Hindlimb muscle (tissue), 1 donor: ENCODE measurements at places on chromosomes 13 and 19.
A peak's percentile ranks its signal among the peaks of the same experiment; 100 is the strongest.

- DNase-seq = no peak
Observed at GRCh38 chr19:3455393-3455955, 24.9 kb downstream of the SMIM24 start.

- no peak for DNase-seq
Observed at GRCh38 chr13:68152414-68152813, 922.3 kb upstream of the PCDH9 start.

- DNase-seq = no peak
Observed at GRCh38 chr13:46756977-46757376, 40.0 kb downstream of the ESD start.

DNA sequence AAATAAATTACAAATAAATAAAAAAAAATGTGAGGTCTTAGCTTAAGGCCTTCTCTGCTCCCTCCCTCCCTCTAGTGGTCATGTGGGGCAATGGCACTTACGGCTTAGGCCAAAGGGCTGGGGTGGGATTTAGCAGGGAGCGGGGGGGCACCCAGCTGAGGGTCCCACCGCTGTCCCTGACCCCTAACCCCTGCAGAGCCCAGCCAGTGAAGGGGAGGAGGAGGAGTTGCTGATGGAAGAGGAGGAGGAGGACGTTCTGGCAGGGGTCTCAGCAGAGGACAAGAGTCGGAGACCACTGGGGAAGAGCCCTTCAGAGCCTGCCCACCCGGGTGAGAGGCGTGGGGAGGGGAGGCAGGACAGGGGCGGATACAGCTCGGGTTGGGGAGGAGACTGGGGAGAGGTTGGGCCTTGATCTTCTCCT lies 9.3 kb downstream of the MPND start:
- no peak for DNase-seq

- DNase-seq = no peak
Observed at GRCh38 chr19:4260613-4261191, 13.8 kb downstream of the YJU2 start.

DNA sequence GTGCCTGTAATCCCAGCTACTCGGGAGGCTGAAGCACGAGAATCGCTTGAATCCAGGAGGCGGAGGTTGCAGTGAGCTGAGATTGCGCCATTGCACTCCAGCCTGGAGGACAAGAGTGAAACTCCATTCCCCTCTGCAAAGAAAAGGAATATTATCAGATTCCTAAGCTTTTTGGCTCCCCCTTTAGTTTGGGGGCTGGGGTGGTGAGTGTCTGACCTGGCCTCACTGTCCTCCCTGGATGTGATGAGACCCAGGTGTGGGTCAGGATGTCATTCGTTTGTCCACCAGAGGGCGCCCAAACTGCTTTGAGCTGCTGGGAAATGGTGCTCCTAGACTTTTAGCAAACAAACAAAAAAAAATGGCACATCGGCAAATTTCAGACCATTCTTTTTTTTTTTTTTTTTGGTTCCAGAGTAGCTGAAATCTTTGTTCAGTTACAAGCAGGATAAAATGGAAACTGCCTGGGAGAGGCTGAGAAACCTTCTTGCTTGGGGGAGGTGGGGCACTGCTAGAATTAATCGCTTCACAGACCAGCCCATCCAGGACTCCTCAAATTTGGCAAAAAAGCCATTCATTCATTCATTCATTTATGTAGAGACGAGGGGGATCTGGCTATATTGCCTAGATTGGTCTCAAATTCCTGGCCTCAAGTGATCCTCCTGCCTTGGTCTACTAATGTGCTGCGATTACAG lies 29.4 kb downstream of the SPC24 start:
- DNase-seq = peak; percentile 78

GRCh38 chr13:74229242-74229641 lies 95.0 kb upstream of the KLF12 start:
- DNase-seq = no peak

GRCh38 chr13:37263871-37264270 lies 158.4 kb upstream of the CSNK1A1L start:
- no peak for DNase-seq

DNA sequence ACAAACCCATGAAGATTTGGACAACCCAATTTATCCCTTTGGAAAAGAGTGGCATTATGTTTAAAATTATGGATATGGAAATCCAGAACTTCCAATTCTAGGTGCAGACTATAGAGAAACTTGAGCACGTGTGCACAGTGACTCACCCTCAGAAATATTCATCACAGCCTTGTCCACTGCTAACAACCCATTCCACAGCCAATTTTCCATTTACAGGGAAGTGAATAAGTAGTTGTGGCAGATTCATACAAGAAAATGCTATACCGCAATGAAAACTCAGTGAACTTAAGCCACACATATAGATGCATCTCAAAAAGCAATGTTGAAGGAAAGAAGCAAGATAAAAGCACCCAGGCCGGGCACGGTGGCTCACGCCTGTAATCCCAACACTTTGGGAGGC lies 133.3 kb downstream of the USP12 start:
- no peak for DNase-seq

DNA sequence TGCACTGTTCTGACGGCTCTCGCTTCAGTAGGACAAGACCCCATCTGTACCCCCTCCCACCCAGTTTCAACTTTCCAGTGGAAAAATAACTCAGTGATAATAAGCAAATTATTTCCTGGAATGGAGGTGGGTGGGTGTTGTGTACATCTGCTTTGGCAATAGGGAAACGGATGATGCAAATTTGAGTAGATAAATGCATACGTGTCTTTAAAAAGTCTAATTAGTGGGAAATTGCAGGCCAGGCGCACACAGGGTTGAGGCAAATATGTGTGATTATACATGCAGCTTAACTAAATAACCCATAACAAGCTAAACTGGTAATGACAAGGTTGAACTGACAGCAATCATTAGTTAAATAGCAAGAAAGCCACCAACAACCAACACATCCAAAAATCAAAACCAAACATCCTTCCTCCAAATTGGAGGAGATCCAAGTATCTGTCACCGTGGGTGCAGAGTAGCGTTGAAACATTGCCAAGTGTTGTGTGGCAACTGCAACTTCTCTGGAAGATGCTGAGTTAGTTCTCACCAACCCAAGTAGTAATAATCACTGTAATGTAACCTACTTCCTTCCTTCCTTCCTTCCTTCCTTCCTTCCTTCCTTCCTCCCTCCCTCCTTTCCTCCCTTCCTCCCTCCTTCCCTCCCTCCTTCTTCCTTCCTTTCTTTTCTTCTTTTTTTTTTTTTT lies 54.6 kb downstream of the TRPM4 start:
- no peak for DNase-seq

DNA sequence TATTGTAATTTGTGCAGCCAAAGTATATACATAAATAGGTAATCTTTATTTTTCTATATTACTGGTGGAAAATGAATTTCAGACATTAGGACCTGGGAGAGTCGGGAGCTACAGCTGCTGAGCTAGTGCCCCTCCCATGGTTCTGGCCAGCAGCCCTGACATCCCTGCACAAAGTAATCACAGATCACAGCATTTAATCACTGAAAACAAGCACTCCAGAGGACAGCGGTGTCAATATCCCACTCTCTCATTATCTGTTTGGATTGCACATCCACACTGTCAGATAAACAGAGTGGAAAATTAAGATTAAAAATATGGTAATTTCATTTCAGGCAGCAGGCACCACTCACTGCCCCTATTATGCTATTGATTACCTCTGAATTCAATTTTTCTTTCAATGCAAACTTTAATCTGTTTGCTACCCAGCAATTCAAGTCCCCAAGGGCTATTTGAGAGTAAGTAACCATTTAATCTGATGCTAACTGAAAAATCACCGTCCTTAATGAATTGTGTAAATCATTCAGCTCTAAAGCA lies 254.1 kb upstream of the SOX21 start:
- DNase-seq = no peak

- no peak for DNase-seq
Observed at GRCh38 chr19:17748884-17749638, 2.2 kb upstream of the FCHO1 start.

- peak; percentile 69 for DNase-seq
Observed at GRCh38 chr19:13633109-13633508, 126.8 kb upstream of the CACNA1A start.

DNA sequence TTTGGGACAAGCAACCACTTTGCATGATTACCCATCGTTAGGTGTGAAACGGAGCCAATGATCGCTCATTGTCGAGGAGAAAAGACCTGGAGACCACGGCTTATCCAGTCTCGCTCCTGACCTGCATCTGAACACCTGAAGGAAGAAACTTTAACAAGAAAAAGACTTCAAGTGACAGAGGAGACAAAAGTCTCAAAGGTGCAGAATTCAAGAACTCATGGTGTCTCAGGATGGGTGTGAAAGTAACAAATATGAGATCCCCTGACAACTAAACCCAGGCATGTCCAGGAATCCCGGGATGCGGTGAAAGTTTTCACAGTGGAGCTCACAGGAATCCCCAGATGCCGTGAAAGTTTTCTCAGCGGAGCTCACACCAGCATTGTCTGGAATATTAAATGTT lies 6.3 kb upstream of the ATP11A start:
- no peak for DNase-seq

- no peak for DNase-seq
Observed at GRCh38 chr19:8321986-8322637, 816 bp downstream of the RPS28 start.

- DNase-seq = no peak
Observed at GRCh38 chr19:50759886-50760285, 10.4 kb upstream of the GPR32 start.

DNA sequence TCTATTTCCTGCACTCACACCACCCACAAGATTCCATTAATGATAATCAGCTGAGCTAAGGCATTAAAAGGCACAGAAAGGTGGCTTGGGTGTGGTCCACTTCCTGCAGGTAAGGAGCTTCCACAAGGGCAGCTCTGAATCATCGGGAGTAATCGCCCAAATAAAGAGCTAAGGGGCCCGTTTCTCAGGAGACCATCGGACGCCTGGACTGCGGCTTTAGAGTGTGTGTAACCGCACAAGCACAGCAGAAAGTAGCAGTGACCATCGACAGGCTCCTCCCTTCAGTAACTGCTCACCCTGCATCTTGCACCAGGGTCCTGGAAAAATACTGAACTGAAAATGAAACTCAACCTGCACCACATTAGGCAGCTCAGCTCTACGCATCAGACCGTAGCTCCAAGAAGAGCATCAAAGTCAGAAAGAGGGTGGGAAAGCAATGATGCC lies 6.0 kb downstream of the STK24 start:
- DNase-seq = no peak

DNA sequence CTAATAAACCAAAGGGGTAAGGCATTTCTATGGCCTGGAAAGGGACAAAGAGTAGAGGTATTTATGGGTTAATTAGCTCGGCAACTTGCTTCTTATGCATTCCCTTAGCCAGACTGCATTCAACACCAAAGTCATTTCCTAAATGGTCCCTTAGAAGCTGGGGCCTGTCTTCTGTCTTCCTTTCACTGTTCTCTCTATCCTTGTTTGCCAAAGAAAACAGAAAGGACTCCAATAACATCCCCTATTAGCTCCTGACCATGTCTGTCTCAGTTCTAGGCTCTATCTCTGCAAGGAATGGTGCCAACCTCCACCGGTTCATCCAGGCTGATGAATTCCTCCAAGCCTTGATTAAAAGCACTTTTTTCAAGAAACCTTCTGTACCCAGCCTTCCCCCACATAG lies 123.5 kb downstream of the KCTD12 start:
- DNase-seq = no peak

- DNase-seq = no peak
Observed at GRCh38 chr13:30535046-30535445, 69.3 kb upstream of the HMGB1 start.

DNA sequence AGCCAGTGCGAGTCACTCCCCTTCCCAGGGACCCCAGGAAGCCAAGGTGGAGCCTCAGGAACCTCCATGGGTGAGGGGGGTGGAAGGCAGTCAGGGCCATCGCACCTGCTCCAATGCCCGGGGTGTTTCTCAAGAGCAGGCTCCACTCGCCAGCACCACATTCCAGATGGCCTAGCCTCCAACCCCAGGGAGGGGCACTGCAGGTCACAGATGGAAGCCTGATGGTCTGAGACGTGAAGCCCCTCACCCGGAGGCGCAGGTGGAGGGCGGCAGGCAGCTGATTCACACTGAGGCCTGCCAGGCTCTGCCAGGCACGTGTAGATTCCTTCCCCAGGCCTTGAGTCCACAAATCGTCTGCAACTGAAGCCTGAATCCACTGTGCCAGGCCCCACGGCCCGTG lies 23.0 kb upstream of the ISYNA1 start:
- DNase-seq = no peak

DNA sequence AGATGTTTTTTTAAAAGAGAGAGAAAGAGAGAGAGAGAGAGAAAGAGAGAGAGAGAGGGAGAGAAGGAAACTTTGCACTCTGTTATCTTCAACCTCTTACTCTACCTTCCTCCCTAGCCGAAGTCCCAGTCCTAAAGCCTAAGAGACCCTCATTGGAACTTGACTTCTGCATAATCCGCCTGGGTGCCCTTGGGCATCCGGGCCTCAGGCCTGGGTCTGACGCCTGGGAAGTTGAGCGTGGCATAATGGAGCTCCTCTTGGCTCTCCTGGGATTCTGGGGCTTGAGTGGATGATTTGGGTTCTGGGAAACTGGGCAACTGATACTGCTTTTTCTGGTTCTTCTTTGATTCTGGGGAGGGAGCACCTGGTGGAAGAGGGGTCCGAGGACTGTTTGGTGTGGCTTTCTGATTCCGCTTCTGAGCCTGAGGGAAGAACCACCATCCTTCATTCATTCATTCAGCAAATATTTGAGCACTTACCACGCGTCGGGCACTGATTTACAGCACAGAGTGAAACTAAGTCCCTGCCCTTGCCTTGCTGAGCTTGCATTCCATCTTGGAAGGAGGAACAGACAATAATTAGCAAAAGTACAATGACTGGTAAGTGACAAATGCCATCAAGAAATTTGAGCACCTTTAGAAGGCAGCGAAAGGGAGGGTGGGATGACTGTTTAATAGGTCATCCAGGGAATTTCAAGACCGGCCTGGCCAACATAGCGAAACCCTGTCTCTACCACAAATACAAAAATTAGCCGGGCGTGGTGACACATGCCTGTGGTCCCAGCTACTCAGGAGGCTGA lies 6.3 kb downstream of the SIGLEC10 start:
- no peak for DNase-seq

- no peak for DNase-seq
Observed at GRCh38 chr19:1698636-1699035, 46.2 kb upstream of the TCF3 start.

DNA sequence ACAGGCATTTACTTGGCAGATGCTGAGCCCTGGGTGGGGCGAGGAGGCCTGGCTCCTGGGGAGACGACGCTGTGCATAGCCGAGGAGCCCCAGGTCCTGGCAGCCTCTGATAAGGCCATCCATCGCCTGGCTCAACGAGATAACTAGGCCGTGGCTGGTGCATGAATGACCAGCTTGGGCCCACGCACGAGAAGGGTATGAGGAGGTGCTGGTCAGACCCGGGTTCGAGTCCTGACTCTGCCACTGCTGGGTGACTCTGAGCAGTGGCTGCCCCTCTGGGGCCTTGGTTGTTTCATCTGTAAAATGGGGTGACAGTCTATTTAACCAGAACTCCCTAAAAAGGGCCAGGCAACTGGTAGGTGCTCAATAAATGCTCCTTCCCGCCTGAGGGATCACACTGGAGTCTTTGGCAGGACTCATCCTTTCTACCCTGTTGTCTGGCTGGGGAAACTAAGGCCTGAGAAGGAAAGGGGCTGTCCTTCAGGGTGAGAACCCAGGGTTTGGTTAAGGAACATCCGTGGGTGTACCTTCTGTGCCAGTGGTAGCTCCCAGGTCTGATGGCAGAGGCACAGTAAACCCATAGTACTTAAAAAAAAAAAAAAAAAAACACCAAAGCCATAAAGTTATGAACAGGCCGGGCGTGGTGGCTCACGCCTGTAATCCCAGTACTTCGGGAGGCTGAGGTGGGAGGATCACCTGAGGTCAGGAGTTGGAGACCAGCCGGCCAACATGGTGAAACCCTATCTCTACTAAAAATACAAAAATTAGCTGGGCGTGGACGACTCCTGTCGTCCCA lies 8.1 kb upstream of the ARRDC2 start:
- DNase-seq = no peak
